ENCODE measurements at places on chromosomes 7 and 10. TPM values are rescaled to one million over a fixed set of nuclear protein-coding genes. Genes with fewer than 3 reads are reported as not detected.

DNA sequence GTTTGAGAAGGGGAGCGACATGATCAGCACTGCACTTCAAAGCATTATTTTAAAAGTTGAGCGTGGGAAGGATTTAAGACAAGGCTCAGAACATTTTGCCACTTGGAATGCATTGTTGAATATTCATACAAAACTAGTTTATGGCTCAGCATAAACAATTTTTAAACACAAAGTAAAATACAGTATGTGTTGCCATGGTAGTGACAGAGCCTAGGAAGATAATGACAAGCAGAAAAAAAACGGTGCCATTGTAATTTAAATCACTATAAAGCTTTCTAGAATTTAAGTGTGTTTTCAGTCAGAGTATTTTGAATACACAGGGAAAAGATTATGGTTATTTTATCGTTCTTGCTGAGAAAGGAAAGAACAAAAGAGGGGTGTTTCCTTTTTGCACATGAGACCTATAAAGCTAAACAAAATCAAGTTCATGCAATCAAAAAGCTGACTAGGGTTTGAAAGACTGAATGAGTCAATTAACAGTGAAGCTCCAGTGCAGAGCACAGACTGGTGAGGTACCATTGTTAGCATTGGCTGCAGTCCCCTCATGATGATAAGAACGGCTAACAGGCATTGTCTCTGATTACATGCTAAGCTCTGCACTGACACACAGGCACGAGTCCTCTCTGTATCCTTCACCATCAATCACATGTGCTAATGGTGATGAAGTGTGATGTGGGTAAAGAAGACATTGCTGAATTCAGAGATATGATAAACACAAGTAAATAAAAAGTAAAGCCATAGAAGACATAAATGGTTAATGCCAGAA lies 181.9 kb upstream of the VSTM2A start:
- no peak for DNase-seq

- no peak for DNase-seq
These were observed 12.4 kb downstream of the SMKR1 start for GRCh38 chr7:129514683-129515082.

GRCh38 chr7:107882766-107883165 lies 8.2 kb upstream of the DLD start:
- no peak for DNase-seq

DNA sequence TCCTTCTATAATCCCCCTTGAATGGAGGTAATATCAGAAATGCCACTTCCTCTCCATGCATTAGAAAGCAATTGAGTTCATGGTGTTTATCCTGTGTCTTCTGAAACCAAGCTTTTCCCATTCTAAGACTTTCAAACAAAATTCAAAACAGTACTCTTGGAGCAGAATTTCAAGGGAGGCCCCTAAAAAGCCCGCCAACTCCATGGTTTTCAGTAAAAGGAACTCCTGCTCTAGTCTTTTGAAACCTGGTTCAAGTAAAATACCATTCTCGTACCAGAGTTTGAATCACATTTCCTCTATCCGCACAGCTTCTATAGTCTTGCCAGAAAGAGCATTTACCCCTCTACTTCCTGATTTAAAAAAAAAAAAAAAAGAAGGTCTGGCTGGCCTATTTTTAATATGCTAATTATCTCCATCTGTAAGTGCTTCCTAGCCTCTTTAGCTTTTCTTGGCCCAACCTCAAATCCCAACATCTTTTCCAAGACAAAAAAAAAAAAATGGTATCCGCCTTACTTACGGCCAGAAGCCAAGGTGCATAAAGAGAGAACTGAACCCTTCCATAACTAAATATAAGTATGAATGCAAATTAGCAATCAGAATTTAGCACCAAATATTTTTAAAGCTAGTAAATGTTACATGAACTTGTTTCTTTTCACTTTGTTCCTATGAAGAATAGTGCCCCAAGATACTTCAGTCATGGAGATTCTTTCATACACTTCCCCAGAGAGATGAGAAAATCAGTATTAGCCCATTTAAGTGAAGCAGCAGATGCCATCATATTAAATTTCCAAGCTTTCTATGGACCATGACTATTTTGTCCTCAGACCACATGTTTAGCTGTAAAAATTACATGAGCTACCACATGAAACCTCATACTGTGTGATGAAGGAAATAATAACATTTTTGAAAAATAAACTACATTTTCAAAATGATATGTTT lies 199.9 kb upstream of the FAM3C start:
- no peak for DNase-seq

GRCh38 chr10:97321804-97322190 lies 2.7 kb downstream of the FRAT1 start:
- no peak for DNase-seq

GRCh38 chr10:62121187-62121530 lies 147.5 kb downstream of the RTKN2 start:
- no peak for DNase-seq

DNA sequence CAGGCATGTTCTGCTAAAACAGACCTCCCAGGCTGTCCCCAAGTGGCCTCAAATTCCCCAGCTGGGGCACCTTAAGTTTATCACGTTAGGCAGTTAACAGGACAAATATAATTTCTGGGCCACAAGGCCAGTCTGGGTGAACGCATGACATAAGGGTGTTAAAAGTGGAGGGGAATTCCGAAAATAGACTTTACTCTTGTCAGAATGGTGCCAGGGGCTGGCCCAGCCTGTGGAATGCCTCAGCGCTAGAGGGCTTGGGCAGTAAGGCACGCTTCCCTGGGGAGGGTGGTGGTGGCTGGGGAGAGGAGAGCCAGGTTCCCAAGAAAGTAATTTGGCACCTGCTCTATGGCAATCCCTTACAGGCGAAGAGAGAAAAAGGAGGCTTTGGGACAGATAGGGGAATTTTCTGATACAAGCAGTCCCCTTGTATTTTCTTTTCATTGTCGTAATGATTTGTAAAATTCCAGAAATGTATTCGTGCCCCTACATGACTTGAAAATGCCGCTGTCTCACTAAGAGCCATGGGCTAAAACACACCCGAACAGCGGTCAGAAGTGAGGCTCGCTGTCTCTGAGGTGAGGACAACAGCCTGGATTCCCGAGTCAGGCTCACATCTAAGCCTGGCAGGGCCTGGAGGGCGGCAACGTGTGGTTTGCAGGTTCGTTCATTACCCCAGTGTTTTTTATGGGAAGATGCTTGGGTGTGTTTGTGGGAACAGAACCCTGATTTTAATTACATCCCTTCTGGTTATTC lies 463.2 kb upstream of the GALNT17 start:
- DNase-seq: no peak

- no peak for DNase-seq
These were observed 24.8 kb downstream of the ARHGAP19 start for GRCh38 chr10:97267671-97268070.

DNA sequence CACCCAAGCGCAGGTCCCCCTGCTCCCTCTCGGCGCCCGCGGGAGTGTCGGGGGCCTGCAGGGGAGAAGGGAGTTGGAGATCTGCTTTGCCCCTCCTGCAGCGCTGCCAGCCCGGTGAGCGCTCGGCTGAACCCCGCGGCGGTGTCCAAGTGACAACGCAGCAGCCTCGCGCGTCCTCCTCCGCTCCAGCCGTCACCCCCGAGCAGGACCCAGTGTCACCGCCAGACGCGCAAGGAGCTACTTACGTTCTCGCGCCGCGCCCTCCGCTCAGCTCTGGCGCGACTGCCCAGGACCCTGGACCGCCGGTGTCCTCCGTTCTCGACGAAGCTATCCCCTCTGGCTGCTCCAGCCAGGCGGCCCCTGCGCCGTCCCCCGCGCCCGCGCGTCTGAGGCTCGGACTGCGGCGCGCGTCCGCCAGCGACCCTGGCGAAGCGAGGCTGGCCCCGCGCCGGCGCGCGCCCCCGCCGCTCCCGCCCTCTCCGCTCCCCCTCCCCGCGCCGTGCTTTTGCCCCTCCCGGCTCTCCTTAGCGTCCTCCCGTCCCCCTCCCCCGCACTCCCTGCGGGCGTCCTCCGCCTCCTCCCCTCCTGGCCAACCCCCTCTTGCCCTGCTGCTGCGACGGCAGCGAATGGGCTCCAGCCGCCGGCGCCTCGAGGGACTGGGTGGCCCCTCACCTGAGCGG lies at the start of gene NRCAM:
Gene NRCAM, minus strand, starts transcription at position 439 of the 680 bp plus-strand sequence. CDS start 216,372 bp downstream, outside the sequence.
- DNase-seq: no peak

Gene GIMAP2
- total RNA-seq: not detected

Gene PON2
- total RNA-seq: 51.1 TPM

Gene TMUB1
- total RNA-seq: 258 TPM

Gene DOCK4
- total RNA-seq: 3.2 TPM

Gene RNF133
- total RNA-seq: not detected

All from HT-29 (cell line).